Chondrocyte (in vitro differentiated cells): ENCODE measurements at places on chromosomes 3 and 15.

GRCh38 chr3:120766576-120766975 is 24.0 kb downstream of the GTF2E1 start:
- no peak for DNase-seq

DNA sequence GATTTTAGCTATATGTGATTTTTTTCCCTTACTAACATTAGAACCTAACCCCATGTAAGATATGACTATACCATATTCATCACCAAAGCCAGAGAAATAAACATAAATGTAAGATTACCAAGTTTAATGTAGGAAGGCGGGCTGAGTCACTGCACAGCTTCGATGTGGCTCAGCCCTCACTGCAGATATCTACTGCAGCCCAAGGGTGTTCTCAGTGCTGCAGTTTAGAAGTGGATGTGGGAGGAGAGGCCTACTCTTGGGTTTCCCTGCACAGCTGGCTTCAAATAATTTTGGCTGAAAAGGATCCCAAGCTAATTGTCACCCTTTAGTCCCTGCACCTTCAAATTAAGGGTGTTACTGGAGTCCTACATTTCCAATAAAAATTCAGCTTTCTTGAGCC is 9.3 kb downstream of the ARPP19 start:
- DNase-seq = no peak

DNA sequence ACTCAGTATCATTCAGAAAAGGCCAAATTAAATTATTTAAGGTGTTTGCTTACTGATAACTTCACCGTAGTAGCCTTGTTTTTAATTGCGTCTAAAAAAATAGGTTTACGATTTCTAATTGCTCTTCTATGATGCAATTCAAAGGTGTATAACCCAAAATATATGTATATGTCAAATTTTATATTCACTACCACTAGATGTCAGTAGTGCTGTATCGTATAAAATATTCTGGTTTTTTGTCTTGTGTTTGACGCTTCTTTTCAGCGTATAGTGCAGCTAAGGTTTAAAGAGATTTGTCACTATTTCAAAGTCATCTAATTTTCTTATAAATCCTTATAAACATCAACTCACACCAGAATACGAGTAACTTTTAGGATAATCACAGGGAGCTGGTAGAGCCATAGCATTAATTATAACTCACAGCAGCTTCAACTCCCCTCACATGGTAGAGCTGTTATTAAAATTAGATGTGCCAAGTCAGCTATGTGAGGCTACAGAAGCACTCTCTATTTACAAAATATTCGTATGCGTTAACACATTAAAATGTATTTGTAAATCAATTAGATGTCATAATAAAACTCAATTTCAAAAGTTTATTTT is 3.5 kb downstream of the PFN2 start:
- no peak for DNase-seq

GRCh38 chr3:138234401-138235179 is 47.5 kb downstream of the ARMC8 start:
- DNase-seq = no peak

- no peak for DNase-seq
These were observed 463.1 kb upstream of the GOLIM4 start for GRCh38 chr3:168558728-168559411.

GRCh38 chr3:127749787-127750225 is 72.5 kb downstream of the MGLL start:
- DNase-seq = no peak

- DNase-seq = no peak
These were observed 123.3 kb downstream of the GABRG3 start for GRCh38 chr15:27094235-27094634.

DNA sequence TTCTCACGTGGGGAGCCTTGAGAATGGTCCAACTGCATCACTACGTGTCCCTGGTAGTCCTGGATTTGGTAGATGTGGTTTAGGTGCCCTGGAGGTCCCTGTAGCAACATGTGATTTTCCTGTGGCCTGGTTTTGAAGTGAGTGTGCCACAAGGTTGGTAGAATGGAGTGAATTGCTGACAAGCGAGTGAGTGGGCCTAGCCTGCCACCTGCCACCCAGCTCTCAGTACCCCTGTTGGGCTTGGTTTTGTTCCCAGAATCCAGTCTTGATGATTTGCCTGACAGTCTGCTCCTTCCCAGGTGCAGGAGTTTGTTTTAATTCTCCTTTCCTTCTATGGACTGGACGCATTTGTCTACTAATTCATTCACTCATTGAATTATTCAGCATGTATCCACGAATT is 19.4 kb downstream of the RPLP1 start:
- no peak for DNase-seq
